SJSA1 (cell line): ENCODE measurements at places on chromosomes 11 and 22.

- no peak for DNase-seq
Measured at GRCh38 chr11:45383224-45383623, 97.1 kb upstream of the SYT13 start.

DNA sequence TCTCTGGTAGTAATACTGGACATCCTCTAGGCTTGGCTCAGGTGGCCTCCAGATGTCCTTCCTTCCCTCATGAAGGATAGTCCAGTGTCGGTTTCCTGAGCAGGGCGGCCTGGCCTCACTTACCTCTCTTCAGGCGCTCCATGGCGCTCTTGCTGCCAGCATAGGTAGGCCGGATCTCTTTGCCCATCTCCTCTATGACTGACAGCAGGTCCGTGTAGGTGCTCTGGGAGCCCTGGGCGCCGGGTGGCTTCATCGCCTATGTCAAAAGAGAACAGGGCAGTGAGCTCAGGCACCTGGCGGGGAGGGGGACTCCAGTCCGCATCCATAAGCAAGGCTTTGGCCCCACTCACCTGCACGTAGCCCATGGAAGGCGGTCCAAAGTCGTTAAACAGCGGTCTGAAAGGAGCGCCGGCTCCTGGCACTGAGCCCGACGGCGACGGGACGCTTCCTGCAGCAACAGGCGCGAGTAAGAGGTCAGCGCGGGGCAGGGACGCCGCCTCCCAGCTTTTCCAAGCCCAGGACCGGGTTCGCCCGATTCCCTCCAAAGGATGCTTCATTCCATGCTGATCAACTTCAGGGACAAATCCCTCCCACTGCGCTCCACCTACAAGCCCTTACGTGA is 609 bp downstream of the CDK2AP2 start:
- DNase-seq: no peak

- DNase-seq: no peak
Measured at GRCh38 chr22:27795696-27796517, 5.6 kb downstream of the MN1 start.

DNA sequence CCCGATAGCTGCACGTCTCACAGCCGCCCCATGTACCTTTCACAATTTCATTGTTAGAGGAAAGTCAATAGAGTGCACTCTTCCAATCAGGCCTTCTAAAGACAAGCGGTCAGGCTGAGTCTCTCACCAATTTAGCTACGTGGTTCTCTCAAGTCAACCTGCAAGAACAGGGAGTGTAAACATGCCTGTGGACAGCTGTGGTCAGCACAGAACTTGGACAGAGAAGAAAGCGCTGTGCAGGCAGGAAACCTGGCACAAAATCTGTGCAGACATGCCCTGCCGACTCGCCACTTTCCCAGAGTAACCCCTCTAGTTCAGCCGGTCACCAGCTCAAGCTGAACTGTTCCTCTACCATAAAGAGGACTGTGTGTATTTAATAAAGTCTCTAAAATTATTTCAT is 39.5 kb downstream of the CHKA start:
- DNase-seq: peak; percentile 37

DNA sequence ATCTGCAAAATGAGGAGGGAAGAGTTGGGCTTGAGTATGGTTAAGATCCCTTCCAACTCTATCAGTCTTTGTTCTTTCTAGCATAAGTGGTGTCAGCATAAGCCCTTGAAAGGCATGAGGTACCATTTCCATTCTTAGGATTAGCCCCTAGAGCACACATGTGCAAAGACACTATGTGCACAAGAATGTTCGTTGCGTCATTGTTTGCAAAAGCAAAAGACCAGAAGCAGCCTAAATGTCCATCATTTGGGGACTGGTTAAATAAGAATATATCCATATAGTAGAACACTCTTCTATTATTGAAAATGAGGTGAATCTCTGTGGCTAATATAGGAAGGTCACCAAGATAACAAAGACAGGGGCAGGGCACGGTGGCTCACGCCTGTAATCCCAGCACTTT is 10.0 kb upstream of the KCTD14 start:
- DNase-seq: no peak

- no peak for DNase-seq
Measured at GRCh38 chr11:116330439-116331185, 442.2 kb downstream of the BUD13 start.

DNA sequence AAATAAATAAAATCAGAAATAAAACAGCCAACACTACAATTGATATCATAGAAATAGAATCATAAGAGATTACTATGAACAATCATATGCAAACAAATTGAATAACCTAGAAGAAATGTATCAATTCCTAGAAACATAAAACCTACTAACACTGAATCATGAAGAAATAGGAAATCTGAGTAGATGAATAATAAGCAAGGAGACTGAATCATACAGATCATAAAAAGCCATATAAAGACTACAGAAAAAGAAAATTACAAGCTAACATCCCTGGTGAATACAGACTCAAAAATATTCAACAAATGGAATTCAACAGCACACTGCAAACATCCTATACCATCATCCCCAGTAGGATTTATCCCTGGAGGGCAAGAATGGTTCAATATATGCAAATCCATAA is 135.6 kb downstream of the SBF2 start:
- no peak for DNase-seq

DNA sequence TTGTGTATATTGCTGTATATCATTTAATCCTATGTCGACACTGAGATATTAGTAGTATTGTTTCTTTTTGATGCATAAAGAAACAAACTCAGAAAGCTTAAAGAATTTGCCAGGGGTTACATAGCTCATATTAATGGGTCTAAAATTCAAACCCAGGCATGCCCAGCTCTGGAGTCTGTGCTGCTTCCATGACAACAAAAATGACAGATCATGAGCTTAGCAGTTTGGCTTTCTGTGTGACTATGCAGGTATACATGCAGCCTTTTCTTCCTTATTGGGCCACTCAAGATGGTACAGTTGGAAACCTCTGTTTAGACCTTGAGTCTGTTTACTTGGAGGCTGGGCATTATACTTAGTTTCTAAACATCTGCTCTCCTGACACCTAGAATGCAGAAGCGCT is 220.5 kb upstream of the TENM4 start:
- no peak for DNase-seq

DNA sequence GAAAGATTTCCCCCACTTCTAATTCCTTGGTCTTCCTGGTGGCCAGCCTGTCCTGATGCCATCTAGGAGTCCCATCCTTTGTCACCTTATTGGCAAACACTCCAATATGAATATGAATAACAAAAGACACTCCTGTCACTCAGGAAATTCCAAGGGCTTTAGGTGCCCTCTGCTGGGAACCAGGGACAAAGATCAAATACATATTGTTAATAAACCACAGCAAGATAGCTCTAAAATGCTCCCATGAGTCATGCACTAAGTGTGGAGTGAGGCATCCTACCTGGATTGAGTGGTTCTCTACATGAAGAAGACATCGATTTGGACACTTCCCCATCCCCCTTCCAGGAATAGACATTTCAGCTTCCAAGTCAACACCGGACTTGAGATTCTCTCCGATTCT is 823.6 kb downstream of the TBC1D22A start:
- no peak for DNase-seq

GRCh38 chr11:65918211-65919140 is at the start of gene C11orf68:
Gene C11orf68 (minus strand): TSS chr11:65919062. CDS start chr11:65919031, 31 bp downstream.
- no peak for DNase-seq

DNA sequence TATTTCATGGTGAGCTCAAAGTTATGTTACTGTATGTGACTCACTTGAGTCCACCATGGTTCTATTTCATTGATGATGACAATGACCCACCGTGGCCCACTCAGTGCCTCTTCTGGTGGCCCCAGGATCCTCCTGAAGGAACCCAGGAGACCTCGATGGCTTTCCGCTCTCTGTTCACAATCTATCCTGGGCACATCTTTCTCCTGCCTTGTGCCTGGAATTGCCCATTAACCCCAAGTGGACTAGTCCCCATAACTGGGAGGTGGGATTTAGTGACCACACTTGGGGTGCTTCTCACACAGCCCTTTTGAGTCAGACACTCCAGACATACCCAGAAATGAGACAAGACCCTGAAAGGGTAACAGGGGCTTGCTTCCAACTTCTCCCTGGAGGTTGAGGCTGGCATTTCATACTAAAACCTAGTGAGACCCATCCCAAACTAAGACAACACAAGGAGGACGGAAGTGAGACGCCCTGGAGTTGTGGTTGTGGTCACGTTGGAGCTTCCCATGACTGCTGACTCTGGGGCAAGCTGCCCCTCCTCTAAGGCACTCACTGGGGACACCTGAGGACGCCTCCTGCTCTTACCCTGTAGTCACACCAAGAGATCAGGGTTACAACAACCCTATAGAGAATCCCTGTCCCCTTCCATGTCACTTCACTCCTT is 22.1 kb downstream of the IGLL5 start:
- no peak for DNase-seq

DNA sequence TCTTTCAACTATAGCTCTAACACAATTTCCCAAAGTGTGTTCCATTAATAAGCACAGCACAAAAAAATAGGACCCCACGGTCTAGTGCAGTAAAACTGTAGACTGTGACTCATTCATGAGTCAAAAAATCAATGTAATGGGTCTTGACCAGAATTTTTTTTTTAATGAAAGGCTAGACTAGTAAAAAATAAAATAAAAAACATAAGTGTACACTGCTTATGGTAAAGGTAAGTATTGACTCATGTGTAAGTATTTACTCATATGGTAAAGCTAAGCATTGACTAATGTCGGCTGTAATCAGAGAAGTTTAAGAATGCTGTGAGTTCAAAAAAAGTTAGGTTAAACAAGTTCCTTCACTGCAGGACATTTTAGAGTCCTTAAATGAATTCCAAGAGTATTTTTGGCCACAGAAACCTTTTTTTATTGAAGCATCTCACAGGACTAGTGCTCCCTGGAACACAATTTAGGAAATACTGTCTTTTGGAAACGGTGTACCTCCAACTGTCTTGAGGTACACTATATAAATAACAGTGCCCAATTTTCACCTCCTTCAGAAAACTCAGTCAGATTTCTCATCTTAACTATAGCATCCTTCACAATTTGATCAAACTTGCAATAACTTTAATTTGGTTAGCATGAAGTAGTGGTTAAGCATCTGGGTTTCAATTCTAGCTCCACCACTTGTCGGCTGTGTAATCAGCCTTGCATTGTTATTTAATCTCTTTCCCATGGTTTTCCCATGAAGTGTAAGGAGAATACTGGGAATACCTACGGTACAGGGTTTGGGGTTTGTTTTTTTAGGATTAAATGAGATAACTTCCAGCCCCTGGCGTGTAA is 2.1 kb downstream of the CCDC73 start:
- no peak for DNase-seq

DNA sequence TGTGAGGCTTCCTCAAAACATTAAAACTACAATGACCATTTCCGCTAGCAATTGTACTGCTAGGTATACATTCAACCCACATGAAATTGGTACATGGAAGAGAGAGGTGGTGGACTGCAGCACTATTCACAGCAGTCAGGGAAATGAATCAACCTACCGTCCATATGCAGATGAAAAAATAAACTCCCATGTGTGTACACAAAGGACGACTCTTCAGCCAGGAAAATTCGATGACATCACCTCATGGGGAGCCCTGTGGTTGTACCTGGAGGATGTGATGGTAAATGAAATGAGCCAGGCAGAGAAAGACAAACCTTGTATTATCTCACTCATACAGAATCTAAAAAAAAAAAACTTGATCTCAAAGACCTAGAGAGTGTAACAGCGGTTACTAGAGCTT is 23.3 kb downstream of the RFPL3 start:
- DNase-seq: no peak

DNA sequence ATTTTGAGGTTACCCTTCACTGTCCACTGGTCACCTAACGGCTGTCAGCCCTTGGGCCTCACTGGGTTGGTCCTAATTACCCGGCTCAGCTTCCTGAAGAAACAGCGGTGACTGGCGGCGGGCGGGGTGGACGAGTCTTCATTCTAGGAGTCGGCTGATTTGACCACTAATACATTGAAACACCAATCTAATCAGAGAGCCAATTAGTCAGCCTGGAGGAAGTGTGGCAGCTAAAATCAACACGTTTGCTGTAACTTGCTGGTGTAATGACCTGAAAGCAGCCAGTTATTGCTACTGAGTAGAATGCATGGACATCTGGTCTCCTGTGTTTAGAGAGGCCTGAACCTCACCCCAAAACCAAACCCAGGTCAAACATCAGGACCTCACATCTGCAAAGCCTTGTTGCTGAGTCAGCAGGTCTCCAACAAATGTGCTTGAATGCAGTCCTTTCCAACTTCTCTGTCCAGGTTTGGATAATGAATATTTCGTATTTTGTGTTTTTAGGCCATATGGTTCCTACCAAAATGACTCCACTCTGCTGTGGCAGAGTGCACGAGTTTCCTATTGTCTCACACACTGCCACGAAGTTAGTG is 496.4 kb downstream of the BRD1 start:
- peak; percentile 26 for DNase-seq

DNA sequence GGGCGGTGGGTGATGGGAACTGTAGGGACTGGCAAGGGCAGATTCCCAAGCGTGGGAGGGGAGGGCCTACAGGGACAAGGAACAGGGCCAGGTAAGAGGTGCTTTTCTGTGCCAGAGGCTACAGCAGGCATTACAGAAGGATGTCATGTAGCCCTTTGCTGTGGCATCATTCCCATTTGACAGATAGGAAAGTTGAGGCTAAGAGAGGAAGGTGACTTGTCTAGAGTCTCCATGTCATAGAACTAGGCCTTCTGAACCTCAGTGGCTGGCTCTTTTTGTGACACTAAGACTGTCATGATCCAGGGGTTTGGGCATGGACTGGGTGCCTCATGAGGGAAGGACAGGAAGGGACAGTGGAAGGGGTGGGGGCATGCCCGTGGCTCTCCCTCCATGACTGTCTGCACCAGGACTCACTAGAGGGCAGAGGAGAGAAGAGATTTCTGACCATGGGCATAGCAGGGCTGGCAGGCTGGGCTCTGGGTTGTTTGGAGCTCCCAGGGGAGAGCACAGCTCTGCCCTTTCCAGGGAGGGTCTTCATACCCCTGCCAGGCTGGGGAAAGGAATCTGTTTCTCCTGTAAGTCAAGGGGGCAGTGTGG is 3.2 kb downstream of the MMP11 start:
- no peak for DNase-seq

DNA sequence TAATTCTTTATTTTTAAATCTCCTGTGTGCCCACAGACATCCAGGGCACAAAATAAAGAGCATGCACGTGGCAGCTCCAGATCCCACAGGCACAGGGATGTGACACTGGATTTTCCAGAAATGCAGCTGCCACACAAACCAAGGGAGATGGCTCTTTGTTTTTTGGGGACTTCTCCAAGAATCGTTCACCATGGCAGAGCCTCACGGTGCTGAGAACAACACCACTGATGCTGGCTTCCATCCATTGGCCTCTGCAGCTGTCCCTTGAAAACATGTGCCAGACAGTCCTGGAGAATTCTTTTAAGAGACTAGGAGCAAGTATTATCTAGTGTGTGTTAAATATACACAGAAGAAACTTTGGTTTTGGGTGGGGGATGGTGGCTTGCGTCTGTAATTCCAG is 108.4 kb upstream of the SLC22A12 start:
- peak; percentile 36 for DNase-seq

- DNase-seq: no peak
Measured at GRCh38 chr11:79570104-79570503, 129.3 kb upstream of the TENM4 start.

GRCh38 chr11:79670882-79671281 is 230.1 kb upstream of the TENM4 start:
- no peak for DNase-seq
